ENCODE measurements at places on chromosomes 4 and X.

- no peak for DNase-seq
Observed at GRCh38 chr4:173170182-173170778, 1.7 kb downstream of the GALNT7 start.

- DNase-seq = no peak
Observed at GRCh38 chr4:1759818-1760223, 33.3 kb upstream of the FGFR3 start.

GRCh38 chr4:88091378-88091777, 67.1 kb downstream of the ABCG2 start:
- DNase-seq = no peak

- peak; percentile 36 for DNase-seq
Observed at GRCh38 chr4:1043651-1044468, 32.4 kb downstream of the FGFRL1 start.

DNA sequence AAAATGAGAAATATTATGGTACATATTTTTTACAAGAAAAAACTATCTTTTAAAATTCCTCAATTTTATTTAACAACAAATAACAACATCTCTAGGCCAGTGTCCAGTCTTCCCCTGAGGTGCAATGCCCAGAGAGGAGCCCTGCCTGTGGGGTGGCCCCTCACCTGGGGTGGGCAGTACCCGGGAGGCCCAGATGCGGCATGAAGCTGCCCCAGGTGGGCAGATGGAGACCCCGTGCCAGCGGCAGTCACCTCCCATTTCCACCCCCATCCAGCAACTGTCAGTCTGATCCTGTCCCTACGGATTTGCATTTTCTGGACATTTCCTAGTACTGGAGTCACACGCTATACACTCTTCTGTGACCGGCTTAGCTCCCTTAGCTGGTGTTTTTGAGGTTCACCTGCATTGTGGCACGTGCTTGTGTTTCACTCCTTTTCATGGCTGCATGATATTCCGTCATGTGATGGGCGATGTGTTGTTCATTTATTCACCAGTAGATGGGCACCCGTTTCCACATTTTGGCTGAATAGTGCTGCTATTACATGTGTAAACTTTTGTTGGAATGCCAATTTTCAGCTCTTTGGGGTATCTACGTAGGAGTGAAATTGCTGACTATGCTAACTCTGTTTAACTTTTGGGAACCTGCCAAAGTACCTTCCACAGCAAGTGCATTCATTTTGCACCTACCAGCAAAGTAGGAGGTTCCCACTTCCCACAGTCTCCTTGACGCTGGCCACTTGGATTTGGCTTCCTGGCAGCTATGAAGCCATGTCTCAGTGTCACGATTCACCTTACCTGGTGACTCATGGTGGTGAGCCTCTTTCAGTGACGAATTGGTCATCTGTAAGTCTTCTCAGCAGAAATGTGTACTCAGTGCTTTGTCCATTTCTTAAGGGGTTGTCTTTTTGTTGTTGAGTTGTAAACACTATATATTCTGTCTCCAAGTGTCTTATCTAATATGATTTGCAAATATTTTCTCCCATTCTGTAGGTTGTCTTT, 11.7 kb upstream of the MAEA start:
- DNase-seq = no peak

DNA sequence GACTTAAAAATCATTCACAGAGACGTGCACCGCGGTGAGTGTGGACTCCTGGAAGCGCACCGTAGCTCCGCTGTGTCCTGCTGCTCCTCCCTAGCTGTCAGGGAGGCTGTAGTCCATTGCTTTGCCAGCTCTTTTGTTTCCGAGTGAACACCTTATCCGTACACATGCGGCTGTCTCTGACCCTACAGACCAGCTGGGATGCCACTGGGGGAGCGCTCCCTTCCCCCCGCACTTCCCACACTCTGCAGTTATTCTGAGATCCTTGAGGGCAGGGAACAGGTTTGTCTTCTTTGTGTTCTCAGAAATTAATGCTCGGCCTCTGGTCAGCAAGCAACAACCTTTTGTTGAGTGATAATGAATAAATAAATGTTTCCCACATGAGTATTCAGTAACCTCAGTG, 33.7 kb upstream of the MSANTD1 start:
- DNase-seq = no peak

- DNase-seq = no peak
Observed at GRCh38 chr4:103934178-103934789, 214.5 kb upstream of the TACR3 start.

GRCh38 chr4:180794333-180794732, 1448.9 kb upstream of the TENM3 start:
- DNase-seq = no peak

GRCh38 chr4:22348410-22348809, 167.5 kb downstream of the ADGRA3 start:
- no peak for DNase-seq

DNA sequence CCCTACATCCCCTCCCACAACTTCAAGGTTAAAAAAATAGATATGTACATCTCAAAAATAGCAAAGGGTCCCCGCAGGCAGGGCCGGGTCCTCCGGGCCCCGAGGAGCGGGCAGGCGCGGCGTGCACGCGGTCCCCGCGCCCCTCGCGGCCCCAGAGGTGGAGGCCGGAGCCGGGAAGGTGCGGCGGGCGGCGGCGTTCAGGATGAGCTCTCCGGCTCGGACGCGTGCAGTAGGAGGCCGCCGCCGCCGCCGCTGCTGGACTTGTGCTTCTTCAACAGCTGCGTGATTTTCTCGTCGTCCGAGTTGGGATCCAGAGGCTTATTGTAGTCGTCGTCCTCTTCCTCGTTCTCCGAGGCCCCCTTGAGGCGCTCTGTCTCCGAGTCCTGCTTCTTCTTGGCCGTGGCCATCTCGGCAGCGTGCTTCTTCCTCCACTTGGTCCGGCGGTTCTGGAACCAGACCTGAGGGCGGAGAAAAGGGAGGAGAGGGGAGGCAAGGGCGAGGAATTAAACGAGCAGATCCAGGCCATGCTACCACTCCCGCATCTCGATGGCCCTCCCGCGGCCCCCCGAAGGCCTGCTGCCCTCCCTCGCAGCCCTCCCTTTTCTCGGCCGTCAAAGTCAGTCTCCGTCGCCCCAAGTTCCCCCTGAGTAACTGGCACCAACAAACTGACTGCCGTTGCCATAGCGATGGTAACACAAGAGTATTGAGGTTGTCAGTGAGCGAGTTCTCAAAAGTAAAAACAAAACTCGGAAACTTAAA, 5.8 kb downstream of the NKX6-1 start:
- no peak for DNase-seq

- DNase-seq = no peak
Observed at GRCh38 chr4:100076753-100077152, 113.5 kb downstream of the DDIT4L start.

- DNase-seq = no peak
Observed at GRCh38 chr4:152064753-152065152, 303.9 kb upstream of the GATB start.

GRCh38 chrX:82676386-82676785, 831.7 kb upstream of the POU3F4 start:
- DNase-seq = no peak

Measured in hypothalamus (tissue), 51 donors.